ENCODE measurements at places on chromosomes 7 and 10. TPM values are rescaled to one million over a fixed set of nuclear protein-coding genes. Genes with fewer than 3 reads are reported as not detected.

The LBX1 gene
- 0.10 TPM for total RNA-seq

DNA sequence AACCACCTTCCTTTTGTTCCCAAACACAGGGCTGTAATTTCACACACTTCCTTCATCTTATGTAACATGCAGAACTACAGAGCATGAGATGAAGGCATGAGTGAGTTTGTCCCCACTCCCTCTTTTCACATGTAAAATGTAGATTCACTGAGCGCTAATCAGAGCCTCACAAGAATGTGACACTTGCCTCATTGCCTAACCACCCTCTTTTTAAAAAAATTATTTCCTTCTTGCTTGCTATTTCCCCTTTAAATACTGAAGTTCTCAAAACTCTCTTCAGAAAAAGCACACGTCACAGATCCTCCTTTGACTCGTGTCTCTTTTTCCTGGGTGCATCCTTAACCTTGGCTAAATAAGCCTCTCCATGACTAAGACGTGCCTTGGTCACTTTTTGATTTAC, 121.2 kb upstream of the TARP start:
- no peak for DNase-seq

DNA sequence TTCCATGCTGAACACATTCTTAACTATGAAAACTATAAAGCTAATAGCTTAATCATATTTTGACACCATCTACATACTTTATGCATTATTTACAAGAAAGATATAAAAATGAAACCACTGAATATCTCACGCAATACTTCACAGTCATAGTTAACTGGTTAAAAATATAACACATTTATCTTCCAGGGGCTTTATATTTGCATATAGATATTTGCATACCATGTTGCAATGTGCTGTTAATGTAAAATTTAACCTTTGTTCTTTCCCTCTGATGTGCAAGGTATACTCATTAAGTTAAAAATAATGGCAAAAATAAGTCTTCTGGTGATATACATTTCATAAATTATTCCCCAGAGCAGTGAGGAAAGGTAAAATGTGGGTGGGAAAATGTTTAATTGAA, 76.9 kb upstream of the MGMT start:
- no peak for DNase-seq

- no peak for DNase-seq
These were observed 18.0 kb downstream of the SPAG6 start for GRCh38 chr10:22363305-22363704.

- no peak for DNase-seq
These were observed 122.0 kb downstream of the SKIDA1 start for GRCh38 chr10:21403256-21404015.

Data from mesenteric fat pad (tissue), 1 donor.